ENCODE measurements at places on chromosomes 12 and 14.

GRCh38 chr14:101072945-101073597 lies 169.5 kb upstream of the RTL1 start:
- no peaks in the 10 kb centered on the region for H3K4me1 ChIP-seq
- H3K36me3 ChIP-seq = no peaks in the 10 kb centered on the region
- no peak overlapping the region for H3K4me3 ChIP-seq

DNA sequence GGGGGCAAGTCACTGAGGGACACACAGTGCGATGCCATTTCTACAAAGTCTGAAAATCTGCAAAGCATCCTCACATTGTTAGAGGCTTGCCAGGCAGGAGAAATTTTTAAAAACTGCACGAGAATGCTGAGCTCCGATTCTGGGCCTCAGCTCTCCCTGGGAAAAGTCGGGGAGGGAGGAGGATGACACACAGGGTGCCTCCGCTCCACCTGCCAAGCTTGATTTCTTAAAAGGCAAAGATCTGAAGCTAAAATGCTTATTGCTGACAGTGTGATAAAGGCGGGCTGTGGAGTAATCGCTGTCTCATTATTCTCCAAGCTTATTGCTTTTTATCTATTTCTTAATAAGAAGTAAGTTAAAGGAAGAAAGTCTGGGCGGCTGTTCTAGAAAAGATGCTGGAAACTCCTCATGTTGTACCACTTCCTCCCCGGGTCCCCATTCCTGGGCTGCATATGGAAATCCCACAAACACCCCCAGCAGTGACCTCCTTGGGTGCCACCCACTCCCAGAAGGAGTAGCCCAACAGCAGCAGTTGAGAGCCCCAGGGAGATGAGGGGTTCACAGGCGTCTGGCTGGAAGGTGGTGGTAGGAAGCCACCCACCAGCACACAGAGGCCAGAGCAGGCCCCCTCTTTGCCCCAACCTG lies 55.0 kb downstream of the CCDC85C start:
- H3K4me1 ChIP-seq = no peaks in the 10 kb centered on the region
- H3K4me3 ChIP-seq = no peak overlapping the region
- no peak for DNase-seq

GRCh38 chr12:13000925-13001774 lies 1.1 kb upstream of the HEBP1 start:
- peaks cover 31% of the 10 kb centered on the region for H3K27me3 ChIP-seq
- peak; percentile 38 for DNase-seq

DNA sequence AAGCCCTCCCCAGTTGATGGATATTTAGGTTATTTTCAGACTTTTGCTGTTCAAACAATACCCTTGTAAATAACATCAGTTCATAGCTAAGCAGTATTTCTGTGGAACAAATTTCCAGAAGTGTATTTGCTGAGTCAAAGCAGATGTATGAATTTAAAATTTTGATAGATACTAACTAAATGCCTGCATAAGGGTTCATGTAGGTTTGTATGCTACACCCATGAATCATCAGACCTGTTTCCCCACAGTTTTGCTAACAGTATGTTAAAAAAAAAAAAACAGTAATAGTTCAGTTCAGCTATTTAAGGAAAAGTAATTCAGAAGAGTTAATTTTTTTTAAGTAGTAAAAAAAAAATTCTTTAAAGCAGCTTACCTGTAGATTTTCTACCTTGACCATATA lies 236.1 kb upstream of the DIO2 start:
- H3K27ac ChIP-seq = no peak overlapping the region
- no peaks in the 10 kb centered on the region for H3K36me3 ChIP-seq
- H3K4me3 ChIP-seq = no peak overlapping the region
- H3K27me3 ChIP-seq = no peaks in the 10 kb centered on the region
- no peaks in the 10 kb centered on the region for H3K4me1 ChIP-seq

- H3K4me1 ChIP-seq = no peaks in the 10 kb centered on the region
- H3K27me3 ChIP-seq = no peaks in the 10 kb centered on the region
- no peaks in the 10 kb centered on the region for H3K36me3 ChIP-seq
- DNase-seq = no peak
- no peak overlapping the region for H3K27ac ChIP-seq
Measured at GRCh38 chr12:130435826-130436225, 98.1 kb downstream of the PIWIL1 start.

- H3K27ac ChIP-seq = no peak overlapping the region
- DNase-seq = no peak
- no peak overlapping the region for H3K4me3 ChIP-seq
- peaks cover 32% of the 10 kb centered on the region for H3K36me3 ChIP-seq
- no peaks in the 10 kb centered on the region for H3K27me3 ChIP-seq
Measured at GRCh38 chr12:31714406-31715271, 14.2 kb downstream of the AMN1 start.
